Naive thymus-derived CD8-positive, alpha-beta T cell (primary cell): ENCODE measurements at places on chromosomes 3 and 15.
A peak's percentile ranks its signal among the peaks of the same experiment; 100 is the strongest.

DNA sequence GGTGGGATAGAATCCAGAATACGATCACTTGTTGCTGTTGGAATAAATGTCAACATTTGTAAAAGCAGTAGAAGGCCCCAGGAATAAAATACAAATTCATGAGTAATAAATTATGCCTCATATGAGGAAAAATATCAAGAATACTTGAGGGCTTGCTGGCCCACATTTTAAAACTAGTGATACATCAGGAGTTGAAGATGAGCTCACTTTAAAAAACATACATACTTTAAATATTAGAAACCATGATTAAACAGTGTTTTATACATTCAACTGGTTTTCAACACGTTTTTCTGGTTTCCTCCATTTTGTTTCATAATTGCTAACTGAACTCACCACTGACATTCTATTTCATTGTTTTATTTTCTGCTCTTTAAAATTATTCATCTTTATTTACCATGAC lies 141.4 kb downstream of the TFG start:
- no peak for DNase-seq

DNA sequence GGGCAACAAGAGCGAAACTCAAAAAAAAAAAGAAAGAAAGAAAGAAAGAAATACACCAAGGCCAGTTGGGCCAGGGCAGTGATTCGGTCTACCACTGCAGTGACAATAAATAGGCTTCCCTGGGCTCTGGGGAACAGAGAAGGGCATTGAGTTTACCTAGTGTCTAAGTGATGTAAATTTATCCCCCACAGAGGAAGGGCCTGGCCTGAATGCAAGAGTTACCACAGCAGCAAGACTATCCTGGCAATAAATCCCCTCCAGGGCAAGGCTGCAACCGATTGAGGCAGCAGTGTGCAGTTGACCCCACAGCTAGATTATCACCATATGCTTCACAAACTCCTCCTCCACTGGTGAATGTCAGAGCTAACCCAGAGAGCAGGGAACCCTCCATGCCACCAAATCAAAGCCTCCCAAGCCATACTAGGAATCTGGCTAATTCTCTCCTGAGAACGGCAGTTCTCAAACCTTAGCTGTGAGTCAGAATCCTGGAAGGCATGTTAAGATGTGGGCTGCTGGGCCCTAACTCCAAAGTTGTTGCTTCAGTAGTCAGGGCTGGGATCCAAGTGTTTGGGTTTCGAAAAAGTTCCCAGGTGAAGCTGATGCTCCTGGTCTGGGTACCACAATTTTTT lies 64.3 kb upstream of the GATM start:
- DNase-seq = no peak

- DNase-seq = no peak
These were observed 25.9 kb downstream of the SMAD3 start for GRCh38 chr15:67091071-67091979.

- no peak for DNase-seq
These were observed 318.2 kb upstream of the TMCO5A start for GRCh38 chr15:37616215-37616614.

DNA sequence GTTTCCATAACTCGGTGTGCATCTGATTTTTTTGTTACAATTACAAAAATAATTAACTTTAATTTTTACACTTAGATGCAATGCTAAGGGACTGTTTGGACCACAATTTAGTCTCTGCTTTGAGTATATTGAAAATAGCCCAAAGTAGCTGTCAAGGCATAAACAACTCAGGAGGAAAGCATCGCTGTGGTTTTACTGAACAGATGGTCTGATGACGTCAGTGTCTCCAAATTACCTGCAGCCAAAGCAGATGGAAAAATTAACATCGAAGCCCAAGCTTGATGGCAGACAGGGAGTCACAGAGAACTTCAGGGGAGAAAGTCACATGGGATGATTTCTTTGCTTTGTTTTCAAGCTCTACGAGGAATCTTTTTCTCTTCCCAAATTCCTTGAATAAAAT lies 83.1 kb upstream of the PLCL2 start:
- no peak for DNase-seq

- no peak for DNase-seq
These were observed 89.8 kb downstream of the KLHL25 start for GRCh38 chr15:85704720-85705429.

DNA sequence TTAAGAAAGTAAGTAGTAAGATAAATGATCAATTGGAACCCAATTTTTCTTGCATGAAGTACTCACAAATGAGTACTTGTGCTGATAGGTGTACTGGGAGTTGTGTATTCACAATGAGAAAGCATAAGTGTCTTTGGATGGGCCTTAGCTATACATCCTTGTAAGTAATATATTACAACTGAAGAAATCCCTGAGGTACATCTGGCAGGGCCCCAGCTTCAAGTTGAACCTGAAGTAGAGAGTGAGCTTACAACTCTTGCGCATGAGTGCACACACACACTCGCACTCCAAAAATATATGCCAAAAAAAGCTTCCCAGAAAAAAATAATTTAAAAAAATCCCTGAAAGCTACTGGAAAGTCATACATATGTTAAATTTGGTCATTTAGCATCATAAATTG lies 222.5 kb downstream of the ROBO2 start:
- no peak for DNase-seq

DNA sequence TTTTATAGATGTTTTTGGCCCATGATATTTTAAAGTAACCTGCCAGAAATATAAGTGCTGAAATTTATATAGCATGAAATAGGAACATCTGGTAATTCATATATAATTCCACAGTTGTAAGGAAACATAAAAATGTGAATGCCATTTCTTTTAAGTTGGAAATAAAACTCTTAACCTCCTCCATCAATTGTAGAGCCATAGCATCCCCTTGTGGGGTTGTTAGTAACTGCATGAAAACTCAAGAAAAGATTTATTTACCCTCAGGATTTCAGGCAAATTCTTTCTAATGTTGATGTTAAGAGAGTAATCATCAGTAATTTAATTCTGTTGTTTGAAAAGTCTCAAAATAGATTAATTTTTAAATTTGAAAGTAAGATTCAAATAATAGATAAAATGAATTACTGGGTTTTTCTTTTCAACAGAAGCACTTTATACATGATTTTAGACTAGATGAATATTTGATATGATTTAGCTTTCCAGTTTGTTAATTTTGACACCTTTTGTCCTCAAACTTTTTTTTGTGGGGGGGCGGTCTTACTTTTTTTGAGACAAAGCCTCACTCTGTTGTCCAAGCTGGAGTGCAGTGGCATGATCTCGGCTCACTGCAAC lies 74.7 kb downstream of the RASA2 start:
- peak; percentile 57 for DNase-seq

- peak; percentile 6 for DNase-seq
These were observed 966 bp upstream of the C3orf80 start for GRCh38 chr3:160224256-160224655.

DNA sequence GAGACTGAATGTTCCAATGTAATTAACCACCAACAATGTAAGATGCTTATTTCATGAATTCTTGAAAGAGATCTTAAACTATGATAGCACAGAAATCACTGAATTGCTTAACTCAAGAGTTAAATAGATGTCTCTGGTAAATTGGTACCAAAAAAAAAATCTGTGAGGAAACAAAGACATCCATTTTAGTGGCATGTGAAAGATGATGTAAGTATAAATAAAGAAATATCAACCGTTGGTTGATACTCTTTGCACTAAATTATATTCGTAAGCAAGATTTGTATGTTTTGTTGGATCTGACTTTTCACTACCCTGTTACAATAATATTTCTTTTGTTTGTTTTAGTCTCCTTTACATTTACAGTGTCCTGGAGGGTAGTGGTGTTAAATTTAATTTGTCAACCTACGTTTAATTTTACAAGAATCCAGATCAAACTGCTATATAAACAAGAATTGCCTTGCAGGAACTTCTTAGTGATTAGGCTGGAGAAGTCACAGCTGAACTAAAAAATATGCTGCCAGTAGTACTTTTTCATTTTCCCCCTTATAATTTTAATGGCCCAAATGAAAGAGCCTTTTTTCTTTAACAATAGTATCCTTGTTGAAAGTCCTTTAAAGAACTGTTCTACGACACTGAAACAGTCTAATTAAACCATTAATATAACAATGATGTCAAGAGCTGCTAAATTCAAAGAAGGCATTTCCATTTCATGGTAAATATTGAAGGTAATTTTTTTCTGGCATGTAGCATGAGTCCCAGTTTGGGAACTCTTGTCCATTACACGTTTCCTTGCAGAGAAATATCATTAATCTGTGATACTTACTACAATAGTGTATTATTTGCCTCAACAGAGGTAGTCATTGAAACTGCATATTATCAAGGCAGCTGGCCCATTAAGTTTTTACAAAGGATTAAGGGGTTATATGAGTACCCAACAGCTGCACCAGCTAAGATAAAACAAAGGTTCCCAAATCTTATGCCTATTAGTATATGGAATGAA lies 109.6 kb upstream of the PHLDB2 start:
- no peak for DNase-seq

- no peak for DNase-seq
These were observed 526.5 kb upstream of the PROK2 start for GRCh38 chr3:72311425-72311824.

DNA sequence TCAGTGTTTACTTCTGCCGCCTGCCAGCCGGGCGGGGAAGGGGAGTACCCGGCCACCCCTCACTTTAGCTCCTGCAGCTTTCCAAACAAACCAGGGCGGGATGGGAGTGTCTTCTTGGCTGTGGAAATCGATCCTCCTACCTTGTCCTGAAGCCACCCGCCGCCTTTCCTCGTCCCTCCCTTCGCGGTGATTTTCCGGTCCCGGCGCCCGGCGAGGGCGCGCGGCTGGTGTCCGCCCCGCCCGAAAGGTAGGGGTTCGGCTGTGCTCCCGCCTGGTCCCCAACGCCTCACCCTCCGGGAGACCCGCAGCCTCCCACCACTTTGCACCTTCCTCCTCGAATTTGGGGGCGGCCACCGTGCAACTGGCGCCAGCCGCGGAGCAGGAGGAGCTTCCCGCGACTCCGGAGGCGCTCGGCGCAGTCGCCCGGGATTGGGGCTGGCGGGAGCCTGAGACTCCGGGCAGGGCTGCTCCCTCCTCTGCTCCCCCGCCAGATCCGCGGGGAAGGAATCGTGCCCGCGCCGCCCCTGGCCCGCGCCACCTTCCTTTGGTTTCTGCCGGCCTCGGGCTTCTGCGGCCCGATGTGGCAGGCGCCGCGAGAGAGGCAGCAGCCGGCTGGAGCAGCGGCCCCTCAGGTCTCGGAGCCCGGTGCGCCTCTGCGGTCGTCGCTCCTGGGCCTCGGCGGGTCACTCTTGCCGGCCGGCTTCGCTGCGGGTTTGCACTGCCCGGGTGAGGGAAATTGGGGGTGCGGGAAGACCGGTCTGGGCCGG lies 30.7 kb upstream of the ST3GAL6 start:
- no peak for DNase-seq

- DNase-seq = no peak
These were observed 552.9 kb upstream of the SUCLG2 start for GRCh38 chr3:68207327-68207726.

GRCh38 chr15:29018120-29018805 lies 132.5 kb downstream of the APBA2 start:
- DNase-seq = no peak

- no peak for DNase-seq
These were observed 124.9 kb downstream of the DNAJB8 start for GRCh38 chr3:128341659-128342395.

- DNase-seq = no peak
These were observed 4.9 kb upstream of the GTF2A2 start for GRCh38 chr15:59662260-59662659.

GRCh38 chr3:1501406-1502115 lies 408.7 kb downstream of the CNTN6 start:
- DNase-seq = no peak

DNA sequence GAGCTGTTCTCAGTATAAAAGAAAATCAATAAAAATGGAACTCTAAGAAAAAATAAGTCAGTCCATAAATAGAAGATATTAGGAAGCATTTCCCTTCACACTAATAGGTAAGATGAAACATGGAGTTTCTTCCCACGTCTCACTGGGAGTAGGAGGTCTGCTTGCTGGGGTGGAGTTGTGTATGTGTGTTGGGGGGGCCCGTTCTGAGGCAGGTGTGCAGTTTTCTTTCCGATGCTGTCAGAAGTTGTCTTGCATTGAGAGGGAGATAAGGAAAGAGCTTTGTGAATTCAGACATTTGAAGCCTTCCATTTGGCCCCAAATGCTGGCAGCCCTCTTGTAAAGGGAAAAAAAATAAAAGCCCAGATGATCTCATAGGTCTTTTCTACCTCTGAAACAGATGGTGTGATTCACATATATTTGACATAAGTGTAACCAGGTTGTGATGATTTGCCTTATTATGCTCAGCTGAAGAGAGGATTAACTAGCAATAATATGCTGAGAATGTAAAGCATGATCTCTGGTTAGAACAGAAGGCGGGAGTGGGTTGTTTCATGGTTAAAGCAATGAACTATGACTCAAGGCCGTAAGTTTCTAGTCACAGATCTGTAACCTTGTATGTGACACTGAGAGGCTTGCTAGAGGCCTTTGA lies 8.8 kb downstream of the RASGRP1 start:
- DNase-seq = no peak

DNA sequence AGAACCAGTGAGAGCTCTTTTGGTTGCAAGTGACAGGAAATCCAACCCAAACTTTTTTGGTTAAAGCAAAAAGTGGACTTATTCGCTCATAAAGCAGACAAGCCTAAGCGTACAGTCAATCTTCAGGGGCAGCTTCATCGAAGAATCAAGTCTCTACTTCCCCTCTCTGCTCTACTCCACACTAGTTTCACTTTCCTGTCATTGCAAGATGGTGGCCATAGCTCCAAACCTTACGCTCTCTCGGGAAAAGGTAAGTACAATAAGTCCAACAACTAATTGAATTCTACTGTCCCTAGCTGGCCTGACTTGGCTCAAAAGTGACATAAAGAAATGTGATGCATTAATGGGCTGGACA lies 24.9 kb upstream of the ZNF710 start:
- DNase-seq = no peak

DNA sequence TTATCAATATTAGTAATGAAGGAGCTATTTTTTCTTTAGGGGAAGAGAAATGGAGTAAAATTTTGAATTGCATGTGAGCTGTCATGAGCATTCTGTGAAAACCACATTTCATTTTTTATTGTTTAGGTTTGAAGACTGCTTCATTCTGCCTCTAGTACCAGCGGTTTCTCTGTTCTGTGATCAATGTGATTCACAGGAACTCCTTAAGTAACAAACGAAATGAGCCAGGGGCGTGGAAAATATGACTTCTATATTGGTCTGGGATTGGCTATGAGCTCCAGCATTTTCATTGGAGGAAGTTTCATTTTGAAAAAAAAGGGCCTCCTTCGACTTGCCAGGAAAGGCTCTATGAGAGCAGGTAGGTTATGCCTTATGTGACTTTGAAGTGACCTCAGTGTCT lies 13.0 kb downstream of the NIPA2 start:
- DNase-seq = no peak

DNA sequence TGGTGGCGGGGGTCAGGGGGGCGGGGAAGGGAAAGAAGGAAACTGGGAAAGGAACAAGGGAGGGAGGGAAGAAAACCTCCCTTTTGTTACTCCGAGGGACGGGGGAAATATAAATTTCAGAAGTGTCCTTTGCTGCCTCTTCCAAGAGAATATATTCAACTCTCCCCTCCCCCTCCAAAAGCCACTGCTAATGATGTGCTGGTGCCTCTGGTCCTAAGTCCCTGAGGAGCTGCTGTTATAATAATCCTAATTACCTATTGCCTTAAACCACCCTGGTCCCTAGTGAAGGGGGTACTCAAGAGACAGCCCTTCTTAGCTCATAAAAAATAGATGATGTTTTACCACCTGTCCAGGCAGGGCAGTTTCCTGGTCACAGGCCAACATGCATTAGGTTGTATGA lies 118.3 kb upstream of the TRIM42 start:
- no peak for DNase-seq

GRCh38 chr3:164452707-164453106 lies 625.6 kb downstream of the SI start:
- DNase-seq = no peak

- no peak for DNase-seq
These were observed 72.8 kb upstream of the CTNNB1 start for GRCh38 chr3:41126472-41126871.

- DNase-seq = no peak
These were observed 22.6 kb upstream of the SLC41A3 start for GRCh38 chr3:126106336-126107202.
